ENCODE measurements at places on chromosomes 13 and 19.
A peak's percentile ranks its signal among the peaks of the same experiment; 100 is the strongest.

DNA sequence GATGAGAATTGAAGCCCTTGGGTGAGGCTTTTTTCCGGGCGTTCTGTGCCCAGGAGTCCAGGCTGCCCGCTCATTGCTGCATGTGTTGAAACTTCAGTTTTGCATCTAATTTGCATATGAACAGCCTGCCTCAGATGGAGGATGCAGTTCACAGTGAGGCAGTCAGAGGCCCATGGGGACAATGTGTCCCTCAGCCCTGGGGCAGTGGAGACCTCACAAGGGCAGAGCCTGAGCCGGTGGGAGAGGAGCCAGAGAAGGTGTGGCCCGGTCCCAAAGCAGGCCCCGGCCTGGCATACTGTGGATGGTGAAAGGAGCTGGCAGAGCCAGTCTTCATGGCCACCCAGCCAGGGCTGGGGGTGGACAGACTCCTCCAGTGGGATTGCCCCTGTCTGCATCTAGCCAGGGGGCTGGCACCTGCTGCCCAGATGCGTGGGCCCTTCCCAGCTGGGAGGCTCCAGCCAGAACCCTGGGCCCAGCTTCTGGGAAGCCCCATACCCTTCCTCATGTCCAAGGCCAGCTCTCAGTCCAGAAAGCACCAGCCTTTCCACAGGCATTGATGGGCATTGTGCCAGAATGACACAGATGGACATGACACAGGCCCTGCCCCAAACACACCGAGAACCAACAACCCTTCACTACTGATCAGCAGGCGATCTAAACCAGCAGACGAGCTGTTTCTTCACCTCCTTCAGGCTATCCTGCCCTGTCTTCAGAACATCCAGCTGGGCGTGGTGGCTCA is 32.9 kb upstream of the KCTD15 start:
- DNase-seq: no peak

- DNase-seq: no peak
These were observed 23.1 kb downstream of the CHAF1A start for GRCh38 chr19:4425537-4425936.

DNA sequence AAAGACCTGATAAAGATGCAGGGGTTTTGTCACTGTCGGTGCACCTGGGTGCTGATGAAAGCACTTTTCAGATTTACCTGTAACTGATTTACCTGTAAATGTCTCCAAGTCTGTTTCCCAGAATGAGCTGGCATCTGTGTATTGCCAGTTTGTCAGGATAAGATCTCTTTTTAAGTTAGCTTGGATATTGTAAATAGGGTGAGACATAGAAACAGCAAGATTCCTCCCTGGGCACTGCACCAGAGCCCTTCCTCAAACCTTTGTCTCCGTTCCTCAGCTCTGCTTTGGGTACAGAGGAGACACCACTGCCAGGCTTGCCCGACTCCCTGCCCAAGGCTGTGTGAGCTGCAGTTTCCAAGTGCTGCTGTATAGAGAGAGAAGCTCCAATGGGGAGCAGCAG is 158.6 kb downstream of the TNFRSF19 start:
- no peak for DNase-seq

DNA sequence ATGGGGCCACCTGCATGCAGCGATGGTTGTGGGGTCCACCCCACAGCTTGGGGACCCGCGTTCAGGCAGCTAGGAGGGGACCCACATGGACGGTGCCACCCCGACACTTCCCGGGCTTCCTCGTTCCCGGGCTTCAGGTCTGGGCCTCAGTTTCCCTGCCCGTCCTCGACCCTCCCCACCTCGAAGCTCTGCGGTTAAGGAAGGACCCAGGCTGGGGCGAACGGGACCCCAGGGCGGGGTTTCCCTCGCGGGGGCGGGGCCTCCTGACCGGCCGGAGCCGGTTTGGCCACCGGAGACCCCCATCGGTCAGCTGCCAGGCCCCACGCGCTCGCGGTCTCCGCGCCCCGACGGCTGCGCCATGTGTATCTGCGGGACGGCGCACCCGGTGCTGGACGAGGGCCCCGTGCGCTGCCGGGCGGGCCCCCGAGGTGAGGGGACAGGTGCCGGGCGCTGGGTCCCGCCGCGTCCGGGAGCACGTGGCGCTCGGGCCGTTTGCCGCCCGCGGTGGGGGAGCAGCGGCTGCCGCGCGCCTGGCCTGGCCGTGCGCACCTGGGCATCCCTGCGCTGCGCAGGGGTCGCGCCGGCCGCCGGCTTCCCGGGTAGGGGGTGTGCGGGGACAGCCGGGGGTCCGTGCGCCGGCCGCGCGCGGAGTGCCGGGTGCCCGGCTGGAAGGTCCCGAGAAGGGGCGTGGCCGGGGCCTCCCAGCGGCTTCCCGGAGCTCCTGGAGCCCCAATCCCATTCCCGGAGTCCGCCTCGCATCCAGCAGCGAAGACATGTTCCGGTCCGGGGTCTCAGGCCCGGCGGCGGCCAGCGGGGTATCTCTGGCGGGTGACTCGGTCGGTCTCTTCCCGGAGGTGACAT is 4.2 kb downstream of the ARHGAP45 start:
- DNase-seq: no peak

DNA sequence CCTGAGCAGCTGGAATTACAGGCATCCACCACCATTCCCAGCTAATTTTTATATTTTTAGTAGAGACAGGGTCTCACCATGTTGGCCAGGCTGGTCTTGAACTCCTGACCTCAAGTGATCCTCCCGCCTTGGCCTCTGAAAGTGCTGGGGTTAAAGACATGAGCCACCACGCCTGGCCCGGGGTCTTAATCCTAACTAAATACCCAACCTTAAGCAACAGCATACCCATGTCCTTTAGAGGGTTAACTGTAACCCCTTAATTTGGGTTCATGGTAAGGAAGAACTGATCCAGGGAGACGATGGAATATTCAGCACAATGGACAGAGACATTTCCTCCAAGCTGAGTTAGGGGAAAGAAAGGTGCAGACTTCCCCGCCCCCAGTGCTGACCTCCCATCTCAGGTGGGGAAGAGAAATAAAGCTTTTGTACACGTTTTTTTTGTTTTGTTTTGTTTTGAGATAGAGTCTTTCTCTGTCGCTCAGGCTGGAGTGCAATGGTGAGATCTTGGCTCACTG is 8.7 kb upstream of the GALP start:
- DNase-seq: no peak

GRCh38 chr13:111387026-111387871 is 66.8 kb downstream of the TEX29 start:
- DNase-seq: no peak

DNA sequence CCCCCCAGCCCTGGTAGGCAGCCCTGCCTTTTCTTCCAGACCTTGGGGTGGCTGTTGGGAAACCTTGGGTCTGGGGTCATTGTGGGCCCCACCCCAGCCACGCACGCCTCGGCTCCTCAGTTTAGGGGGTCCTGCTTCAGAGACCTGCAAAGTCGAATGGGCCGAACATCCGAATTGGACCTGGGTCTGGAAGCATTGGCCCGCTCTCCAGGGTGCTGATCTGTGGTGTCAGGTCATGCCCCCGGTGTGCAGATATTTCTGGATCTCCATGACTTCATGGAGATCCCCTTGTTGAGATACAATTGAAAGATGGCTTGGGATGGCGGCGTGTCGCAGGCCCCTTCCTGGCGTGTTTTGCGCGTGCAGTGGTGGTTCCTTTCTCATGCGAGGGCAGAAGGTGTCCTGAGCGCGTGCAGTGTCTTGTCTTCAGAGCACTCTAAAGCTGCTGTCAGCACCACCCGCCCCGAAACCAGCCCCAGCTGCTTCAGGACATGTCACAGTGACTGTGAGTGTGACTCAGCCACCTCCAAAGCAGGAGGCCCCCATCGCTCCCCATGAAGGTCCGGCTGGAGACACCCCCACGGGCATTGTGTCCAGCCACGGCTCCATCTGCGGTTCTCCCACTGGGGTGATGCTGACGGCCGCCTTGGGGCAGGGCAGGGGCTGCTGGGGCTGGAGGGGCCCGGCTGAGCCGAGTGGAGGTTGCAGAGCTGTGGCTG is 112.7 kb downstream of the KDM4B start:
- no peak for DNase-seq

DNA sequence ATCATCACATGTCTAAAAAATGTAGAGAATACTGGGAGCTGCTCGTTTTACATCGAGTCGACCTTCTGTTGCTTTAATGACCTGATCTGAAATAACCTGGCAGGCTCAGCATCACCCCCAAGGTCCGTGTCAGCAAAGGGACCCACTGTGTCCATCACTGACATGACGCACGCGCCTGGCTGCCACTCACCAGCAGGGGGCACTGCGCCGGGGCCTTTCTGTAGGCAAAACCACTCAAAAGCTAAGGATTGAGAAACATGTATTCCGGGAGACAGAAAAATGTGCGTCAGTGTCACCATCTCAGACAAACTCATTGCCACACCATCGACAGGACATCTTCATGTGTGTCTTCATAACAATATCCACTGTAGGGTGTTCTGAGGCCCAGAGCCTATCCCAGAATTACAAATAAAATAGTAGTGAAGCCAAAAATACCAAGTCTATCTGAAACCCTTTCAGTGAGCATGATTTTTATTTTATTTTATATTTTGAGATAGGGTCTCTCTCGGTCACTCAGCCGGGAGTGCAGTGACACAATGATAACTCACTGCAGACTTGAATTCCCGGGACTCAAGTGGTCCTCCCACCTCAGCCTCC is 130.3 kb upstream of the LSM14A start:
- peak; percentile 34 for DNase-seq

GRCh38 chr13:61188057-61188456 is 227.6 kb downstream of the PCDH20 start:
- no peak for DNase-seq

DNA sequence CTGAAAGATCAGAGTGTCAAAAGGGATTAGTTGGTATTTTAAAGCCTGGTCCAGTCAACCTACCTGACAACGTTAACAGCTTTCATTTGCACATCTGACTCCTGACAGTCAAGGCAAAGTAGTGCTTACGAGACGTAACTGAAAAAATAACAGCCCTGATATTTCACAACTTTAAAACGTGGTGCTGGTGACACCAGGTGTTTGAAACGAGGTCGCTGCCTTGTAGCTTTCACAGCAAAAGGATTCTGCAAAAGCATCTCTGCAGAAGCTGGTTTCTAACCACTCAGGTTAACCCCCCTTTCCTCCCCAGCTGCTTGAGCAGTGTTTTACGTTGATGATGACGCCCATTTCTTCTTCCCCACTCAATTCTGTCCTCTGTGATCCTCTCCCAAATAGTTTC is 23.3 kb downstream of the GGACT start:
- no peak for DNase-seq

DNA sequence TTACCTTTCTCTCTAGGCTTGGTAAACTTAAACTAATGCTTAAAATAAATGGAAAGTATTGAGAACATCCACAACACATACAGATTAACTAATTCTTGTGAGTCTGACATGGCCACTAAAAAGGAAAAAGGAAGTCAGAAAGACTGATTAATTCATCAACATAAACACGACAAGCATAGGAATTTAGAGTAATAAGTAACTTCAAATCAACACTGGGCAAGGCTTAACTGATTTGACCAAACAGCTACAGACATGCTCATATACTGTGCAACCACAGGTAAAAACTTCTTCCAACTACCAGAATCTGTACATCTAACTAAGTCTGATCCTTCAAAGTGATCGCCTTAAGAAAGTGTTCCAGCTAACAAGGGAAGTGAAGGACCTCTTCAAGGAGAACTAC is 20.5 kb downstream of the UGGT2 start:
- DNase-seq: no peak

DNA sequence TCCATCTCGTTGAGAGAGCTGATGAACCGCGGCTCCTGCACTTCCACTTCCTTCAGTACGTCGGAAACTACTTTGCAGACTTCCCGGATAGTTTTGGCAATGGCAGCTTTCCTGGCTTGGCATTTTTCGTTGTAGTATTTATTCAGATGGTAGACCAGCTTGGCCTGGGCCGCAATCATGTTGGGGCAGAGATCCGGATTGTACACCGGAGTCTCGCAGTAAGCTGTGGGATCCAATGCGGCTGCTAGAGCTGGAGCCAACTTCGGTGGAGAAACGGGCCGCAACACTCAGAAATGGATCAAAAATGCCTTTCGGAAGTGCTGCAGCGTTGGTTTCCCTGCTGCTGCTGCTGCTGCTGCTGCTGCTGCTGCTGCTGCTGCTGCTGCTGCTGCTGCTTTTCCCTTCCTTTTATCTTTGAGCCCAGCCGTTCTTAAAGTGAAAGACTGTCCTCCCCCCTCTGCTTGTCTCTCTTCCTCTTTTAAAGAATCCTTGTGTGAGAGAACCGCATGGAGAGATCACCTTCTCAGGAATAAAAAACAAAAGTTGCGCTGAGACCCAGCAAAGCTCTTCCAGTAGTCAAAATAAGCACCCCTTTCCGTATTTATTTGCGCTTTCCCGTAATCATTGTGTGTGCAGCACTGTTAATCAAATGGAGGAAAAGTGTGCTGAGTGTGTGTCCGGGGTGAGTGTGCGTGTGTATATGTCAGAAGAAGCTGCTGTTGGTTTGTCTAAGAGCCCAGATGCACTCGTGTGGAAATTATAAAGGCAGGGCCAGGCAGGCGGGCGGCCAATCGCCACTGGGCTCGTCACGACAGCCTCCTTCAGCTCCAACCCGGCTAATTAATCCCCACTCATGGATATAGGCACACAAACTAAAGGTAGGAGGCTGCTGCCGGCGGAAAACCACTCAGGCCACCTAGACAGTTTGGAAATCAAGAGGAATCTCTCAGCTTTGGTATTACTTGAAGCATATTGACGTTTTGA is at the start of gene MAB21L1:
Gene MAB21L1 (minus strand): TSS at position 730 of the 984 bp plus-strand sequence. CDS start 551 bp downstream, at position 179.
- peak; percentile 53 for DNase-seq

DNA sequence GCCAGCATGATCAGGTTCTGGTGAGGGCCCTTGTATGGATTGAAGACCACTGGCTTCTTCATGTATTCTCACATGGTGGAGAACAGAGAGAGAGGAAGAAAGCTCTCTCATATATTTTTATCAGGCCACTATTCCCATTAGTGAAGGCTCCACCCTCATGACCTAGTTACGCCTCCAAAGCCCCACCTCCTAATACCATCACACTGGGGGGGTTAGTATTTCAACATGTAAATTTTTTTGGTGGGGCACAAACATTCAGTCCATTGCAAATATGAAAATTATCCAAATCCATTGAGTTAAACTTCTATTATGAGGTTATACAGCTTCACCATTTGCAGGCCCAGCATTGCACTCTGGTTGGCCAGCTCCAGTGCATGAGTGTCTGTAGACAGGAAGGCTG is 33.2 kb upstream of the RBM26 start:
- DNase-seq: no peak

Measured in frontal cortex (tissue), 4 donors.